ENCODE measurements at places on chromosomes 1 and 21. TPM values are rescaled to one million over a fixed set of nuclear protein-coding genes. Genes with fewer than 3 reads are reported as not detected.
A peak's percentile ranks its signal among the peaks of the same experiment; 100 is the strongest.

The FCRL2 gene
- not detected for total RNA-seq

GRCh38 chr1:78543941-78544643 lies 53.3 kb downstream of the PTGFR start:
- peak; percentile 56 for DNase-seq

The ZNF648 gene
- total RNA-seq, result not detected

The CACNA1E gene
- not detected for total RNA-seq

The SV2A gene
- 3.4 TPM for total RNA-seq

- DNase-seq, result no peak
Observed at GRCh38 chr1:177589166-177589565, 380.7 kb downstream of the SEC16B start.

Data from foreskin keratinocyte (primary cell).